ENCODE measurements at places on chromosomes 1 and 21.
A peak's percentile ranks its signal among the peaks of the same experiment; 100 is the strongest.

DNA sequence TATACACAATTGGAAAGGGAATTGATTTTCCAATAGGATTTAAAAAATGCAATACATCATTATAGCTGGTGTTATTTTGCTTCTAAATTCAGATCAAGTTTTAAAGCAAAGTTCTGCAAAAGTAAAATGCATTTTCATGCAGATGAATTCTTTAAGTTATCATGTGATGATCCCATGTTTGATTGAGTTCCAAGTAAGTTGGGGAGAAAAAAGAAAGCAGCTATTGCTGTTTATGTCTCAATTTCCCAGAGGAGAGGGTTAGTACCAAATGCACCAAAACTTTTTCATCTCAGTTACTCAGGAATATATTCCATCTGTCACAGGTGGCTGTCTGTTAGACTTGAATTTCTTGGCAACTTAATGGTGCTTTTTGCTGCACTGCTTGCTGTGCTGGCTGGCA is 29.7 kb downstream of the HSPA13 start:
- no peak for ATAC-seq

GRCh38 chr21:34807146-34807880 is 138.5 kb downstream of the CLIC6 start:
- no peak for ATAC-seq

GRCh38 chr21:23507501-23507900 is 2099.8 kb downstream of the MRPL39 start:
- no peak for ATAC-seq

DNA sequence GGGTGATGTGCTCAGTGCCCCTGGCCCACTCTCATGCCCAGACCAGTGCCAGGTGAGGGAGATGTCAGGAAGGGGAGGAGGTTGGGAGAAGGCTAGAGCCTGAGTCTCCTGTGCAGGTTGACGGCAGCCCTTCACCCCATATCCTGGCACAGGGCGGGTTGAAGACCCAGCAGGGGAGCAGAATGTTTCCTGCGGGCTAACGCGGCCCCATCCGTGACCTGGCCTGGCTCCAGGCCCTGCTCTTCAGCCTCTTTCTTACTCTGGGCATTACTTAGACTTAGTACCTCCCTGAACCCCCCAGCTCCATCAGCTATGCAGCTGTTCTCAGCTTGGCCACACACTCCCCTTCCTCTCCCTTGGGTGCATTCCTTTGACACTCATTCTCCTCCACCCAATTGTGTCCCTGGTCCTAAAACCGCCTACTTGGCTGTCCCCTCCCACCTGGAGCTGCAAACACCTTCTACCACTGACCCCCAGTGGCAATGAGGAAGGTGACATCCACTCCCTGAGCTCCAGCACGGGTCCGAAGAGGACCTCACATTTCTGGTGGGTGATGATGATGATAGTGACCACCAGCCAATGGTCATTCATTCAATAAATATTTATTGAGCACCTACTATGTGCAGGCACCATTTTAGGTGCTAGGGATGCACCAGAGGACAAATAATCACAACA is 179.0 kb downstream of the PTPRU start:
- ATAC-seq = no peak

- peak; percentile 91 for ATAC-seq
Measured at GRCh38 chr1:223748773-223749733, 36.7 kb downstream of the CAPN2 start.

DNA sequence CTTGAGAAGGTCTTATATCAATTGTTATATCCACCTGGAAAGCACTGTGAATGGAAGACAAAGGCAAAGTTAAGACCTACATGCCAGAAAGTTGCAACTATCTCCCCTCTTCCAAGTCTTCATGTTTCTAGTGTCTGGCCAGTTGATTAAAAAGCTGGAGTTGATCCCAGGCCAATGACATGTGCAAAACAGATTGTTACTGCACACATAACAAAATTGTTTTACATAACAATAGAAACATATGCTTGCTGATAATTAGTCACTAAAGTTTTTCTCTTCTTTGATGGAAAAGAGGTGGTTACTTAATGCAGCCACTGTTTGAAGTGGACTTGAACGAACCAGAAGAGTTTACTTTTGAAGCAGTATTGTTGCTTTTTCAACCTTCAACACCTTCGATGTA is 158.2 kb downstream of the TGFBR3 start:
- ATAC-seq = no peak

DNA sequence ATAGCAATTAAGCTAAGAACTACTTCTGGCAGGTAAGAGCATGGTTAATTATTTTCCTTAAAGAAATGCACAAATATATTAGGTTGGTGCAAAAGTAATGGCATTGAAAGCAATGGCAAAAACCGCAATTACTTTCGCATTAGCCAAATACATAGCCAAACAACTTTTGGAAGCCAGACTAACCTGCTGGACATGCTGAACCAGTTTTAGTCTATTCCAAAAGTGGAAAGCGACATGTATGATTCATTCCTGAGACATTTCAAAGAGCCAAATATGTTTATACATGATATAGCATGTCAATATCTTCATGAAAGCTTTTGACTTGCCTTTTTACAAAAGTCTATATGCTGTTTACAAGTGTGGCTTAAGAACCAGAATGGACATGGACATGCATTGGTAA is 23.4 kb upstream of the DR1 start:
- no peak for ATAC-seq

All from motor neuron (in vitro differentiated cells).